ENCODE measurements at places on chromosomes 7 and 10.

GRCh38 chr7:45146531-45147379, 10.8 kb upstream of the RAMP3 start:
- no peak for DNase-seq

DNA sequence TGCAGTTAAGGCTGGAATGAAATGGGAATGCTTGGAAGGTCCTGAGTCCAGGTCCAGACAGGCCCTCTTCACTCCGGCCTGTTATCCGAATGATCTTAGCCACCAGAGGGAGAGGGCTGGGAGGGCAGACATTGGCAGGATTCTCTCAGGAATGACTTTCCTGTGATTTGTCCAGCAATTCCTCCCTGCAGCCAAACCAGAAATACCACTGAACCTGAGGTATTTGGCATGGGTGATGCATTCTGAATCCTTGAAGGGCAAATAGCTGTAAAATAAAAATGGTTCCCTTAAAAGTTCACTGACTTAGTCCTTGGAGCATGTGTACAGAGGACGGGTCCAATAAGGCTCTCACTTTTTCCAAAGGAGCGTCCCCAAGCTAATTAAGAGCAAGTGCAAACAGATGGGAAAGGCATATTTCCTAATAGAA, 77.5 kb upstream of the HABP2 start:
- no peak for DNase-seq

DNA sequence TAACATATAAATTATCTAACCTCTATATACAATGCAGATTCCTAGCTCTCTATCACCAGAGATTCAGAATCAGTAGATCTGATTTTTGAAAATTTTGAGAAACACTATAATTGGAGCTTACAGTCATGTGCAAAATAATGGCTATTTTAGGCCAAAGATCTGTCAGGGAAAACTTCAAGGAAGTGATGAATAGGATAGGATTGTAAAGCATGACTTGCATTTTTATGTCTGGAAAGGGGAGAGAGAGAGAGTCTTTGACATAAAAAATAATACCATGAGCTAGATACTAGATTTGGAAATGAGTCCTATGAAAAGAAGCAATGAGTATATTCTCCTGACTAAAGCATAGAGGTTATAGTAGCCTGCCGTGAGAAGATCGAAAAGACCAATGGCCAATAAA, 181.1 kb downstream of the SDHAF3 start:
- no peak for DNase-seq

- DNase-seq: no peak
Observed at GRCh38 chr10:126247446-126247975, 140.8 kb downstream of the ADAM12 start.

GRCh38 chr10:132185601-132186487, 904 bp upstream of the DPYSL4 start:
- no peak for DNase-seq

DNA sequence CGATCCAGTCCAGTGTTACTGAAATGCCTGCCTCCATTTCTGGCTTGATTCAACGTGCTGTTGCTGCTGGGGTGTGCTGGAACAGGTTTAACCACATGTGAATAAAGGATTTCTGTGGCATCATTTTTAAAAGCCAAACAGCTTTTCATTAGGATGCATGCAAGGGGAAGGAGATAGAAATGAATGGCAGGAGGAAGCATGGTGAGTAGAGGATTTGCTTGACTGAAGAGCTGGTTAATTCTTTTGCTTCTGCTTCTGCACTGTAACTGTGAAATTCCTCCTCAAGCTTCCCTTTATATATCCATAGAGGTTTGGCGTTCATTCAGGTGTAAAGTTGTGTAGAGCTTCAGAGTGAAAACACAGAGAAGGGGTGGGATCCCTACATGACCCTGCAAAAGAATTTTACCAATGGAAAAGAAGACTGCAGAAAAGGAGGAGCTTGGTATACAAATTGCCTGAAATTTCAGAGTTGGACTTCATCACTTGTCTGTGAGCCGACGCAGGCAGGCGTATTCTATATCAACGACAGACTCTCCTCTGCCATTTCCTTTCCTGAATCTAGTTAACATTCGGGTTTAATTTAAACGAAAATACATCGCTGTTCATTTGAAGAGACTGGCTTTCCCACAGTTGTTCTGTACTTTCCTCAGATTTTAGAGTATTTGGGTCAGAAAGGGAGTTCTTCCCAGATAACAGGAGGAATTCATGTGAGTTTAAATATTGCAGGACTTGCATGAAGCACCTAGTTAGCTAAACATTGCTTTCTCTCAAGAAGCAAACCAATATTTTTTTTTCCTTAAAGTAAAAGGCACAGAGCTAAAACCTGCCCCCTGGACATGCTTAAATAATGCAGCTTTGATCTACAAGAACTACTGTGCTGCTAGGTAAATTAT, at the start of gene SOSTDC1:
Gene SOSTDC1, minus strand, starts transcription at position 270 of the 893 bp plus-strand sequence. Its CDS starts 70 bp downstream, at position 200.
- peak; percentile 13 for DNase-seq

DNA sequence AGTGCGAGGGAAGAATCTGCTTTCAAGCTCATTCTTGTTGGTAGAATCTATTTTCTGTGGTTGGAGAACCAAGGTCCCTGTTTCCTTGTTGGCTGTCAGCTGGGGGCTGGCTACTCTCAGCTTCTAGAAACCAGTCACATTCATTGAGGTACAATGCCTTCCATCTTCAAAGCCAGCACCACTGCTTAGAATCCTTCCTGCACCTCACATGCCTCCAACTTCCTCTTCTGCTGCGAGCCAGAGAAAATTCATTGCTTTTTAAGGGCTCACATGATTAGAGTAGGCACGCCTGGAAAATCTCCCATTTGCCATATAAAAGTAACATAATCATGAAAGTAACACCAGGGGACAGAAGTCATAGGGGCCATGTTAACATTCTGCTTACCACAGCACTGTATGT, 28.7 kb downstream of the TES start:
- no peak for DNase-seq

- DNase-seq: no peak
Observed at GRCh38 chr10:128875956-128876736, 590.9 kb upstream of the MGMT start.

GRCh38 chr10:43707770-43708169, 59.1 kb upstream of the ZNF32 start:
- DNase-seq: no peak

DNA sequence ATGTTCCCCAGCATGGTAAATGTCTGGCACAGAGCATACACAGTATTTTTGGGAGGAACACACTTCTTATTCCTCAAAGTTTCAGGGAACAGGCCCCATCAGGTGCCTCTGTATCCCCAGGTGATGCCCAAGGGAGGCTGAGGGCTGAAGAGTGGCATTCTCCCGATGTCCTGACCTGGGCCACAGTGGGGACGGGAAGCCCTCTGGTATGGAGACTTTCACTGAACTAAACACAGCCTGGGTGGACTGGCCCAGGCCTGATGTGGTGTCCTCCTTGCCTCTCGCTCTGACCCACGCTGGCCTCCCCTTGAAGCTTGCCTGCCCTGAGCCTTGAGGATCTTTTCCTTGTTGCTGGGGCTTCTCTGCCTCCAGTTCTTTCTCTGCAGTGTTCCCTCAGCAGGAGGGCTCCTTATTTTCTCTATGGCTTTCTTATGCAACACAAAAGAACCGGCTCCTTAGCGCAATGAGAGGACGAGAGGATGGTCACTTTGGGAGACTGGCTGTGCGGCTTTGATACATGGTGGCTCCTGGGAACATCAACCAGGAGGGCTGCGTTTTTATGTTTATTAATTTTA, 157.5 kb upstream of the TNS3 start:
- DNase-seq: no peak

GRCh38 chr10:52440612-52441285, 126.7 kb downstream of the DKK1 start:
- no peak for DNase-seq

GRCh38 chr10:62381385-62382102, 7.4 kb downstream of the ZNF365 start:
- DNase-seq: peak; percentile 87

DNA sequence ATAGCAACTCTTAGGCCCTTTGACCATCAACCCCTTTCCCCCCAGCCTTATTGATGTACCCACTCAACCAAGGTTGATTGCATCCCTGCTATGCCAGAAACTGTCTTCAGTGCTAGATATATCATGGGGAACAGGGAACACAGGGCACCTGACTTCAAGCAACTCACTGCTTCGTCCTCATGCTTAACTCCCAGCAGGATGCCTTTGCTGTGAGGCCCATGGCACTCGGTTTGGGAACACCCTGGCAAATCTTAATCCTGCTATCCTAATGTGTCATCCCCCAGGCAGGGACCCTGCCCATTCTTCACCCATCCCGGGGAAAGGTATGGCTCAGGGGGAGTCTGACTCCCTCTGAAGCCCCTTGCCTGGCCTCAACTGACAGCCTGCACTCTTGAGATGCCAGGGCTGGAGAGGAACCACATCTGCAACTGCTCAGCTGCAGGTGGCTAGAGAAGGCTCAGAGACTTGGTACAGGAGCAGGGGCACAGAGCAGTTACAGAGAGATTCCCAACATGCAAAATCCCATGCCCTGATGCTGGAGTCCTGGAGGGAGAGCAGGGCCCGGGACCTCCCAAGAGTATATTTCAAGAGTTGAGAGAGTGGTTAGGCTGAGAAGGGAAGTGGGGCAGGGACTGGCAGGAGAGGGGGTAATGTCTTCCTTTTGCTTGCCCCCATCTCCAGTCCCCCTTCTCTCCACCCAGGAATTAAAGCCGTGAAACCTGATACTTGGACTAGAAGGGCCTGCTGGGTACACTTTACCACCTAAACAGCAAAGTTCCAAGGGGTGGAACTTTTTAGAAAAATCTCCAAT, 2.4 kb upstream of the UNC5B start:
- no peak for DNase-seq

DNA sequence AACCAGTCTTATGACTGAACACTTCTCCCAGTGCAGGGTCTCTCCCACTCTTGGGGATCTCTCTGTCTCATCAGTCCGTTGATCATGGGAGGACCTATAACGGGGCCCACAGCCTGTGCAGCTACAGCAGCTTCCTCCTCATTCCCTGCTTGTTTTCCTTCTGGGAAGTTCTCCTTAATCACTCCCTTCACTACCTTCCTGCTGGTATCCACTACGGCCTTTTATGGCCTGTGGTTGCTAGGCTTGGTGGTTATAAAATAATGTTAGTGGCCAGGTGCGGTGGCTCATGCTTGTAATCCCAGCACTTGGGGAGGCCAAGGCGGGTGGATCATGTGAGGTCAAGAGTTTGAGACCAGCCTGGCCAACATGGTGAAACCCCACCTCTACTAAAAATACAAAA, 3.5 kb upstream of the ZNF282 start:
- no peak for DNase-seq

GRCh38 chr7:47381134-47381495, 200.8 kb downstream of the TNS3 start:
- no peak for DNase-seq

DNA sequence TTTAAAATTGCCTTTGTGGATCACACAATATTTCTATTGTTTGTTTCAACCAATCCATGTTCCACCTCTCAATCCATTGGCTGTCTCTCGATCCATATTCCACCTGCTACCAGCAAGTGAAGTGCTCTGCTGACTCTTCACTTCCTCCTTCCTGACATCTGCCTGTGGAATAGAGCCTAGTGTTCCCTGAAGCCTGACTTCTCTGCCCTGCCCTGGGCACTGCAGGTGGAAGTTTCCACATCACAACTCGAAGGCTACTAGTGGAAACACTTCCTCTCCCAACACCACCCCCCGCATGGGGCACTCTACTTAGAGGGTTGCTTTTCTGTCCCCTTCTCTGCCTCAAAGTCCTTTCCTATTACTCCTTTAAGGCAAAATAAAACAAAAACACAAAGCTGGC, 563.8 kb upstream of the IGFBP3 start:
- DNase-seq: no peak

- DNase-seq: no peak
Observed at GRCh38 chr7:86629-87028, 105.7 kb upstream of the FAM20C start.

DNA sequence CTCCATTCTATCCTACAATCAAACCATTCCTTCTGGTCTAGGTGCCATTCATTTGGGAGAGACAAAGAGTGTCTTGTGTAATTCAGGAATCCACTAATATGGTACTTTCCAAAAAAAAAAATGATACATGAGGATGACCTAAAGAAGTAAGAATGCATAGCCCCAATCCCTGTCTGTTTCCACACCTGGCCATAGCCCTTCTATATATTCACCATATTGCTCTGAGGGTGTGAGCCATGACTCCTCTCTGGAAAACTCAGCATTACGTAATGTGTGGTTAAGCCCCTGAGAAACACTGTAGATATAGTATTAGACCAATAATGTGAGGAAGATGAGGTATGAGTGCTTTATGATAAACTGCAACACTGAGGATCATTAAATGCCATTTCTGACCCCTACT, 592.7 kb downstream of the INHBA start:
- DNase-seq: no peak

DNA sequence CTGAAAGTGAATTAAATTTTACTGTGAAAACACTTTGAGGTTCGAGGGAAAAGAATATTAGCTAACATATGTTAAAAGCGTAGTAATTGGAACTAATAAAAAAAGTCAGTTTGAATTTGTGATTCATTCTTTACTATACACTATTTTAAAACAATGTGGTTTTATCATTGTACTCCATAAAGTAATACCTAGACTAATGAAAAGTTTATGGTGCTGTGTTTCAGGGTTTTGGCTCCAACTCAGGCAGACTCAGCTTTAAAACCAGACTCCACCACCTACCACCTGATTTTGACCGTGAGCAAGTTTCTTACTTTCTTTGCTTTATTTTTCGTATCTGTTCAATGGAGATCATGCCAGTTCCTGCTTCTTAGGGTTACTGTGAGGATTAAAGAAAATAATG, 9.2 kb upstream of the PRTFDC1 start:
- no peak for DNase-seq

DNA sequence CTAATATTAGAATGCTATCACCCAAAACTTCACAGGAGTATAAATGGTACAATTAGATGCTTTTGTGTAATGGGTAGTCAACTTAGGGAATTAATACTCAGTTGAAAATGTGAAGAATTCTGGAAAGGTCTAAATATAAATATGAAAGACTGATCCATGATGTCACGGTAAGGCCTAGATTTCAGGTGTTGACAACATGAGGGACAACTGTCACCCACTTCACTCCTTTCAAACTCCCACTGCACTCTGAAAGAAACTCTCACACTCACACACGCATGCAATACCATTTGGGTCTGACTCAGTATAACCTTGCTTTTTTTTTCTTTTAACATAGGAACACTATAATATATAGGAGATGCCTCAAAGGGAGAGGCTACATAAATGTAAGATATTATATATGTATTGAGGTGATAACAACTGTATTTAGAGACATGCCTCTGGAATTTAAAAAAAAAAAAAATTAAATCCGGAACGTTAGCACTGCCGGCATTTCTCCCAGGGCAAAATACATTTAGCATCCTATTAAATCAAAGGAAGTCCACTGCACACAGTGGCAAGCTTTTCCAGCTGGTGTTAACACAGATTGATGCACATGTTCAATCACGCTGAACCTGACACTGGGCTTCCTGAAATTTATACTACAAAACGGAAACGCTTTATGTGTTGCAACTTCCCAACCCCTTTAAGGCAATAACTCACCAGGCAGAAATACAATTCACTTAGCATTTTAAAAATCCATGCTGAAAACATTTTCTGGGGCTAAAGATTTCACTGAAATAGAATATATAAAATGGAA, 74.9 kb downstream of the RSU1 start:
- no peak for DNase-seq

Data from pons (tissue), 1 donor.